ENCODE measurements at places on chromosomes 5 and 9. TPM values are rescaled to one million over a fixed set of nuclear protein-coding genes. Genes with fewer than 3 reads are reported as not detected.

The RLN1 gene
- total RNA-seq: 2.2 TPM

The DMRTA1 gene
- not detected for total RNA-seq

The ZDHHC11B gene
- not detected for total RNA-seq

The BNC2 gene
- not detected for total RNA-seq

The RNF208 gene
- total RNA-seq: 2.5 TPM

DNA sequence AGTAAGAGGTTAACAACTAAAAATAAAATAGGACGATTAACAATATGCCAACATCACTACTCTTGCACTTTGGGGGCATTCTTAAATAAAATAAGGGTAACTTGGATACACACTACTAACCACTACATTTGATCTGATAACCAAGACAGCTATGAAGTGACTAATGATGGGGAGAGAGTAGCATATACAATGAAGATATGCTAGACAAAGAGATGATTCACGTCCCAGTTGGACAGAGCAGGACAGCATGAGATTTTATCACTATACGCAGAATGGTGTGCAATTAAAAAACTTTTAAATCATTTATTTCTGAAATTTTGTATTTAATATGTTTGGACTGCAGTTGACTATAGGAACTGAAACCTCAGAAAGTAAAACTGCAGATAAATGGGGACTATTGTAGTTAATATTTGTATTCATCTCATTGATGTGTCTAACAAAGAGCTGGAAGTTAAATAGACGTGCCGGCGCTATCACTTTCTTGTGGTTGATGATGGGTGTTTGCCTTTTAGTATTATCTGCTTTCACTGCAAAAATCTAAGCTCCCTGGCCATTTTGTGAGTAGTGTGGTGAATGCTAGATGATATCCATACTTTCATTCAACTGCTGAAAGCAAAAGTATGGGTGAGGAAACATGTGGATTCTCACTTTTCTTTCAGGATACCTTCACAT lies 18.7 kb downstream of the GIN1 start:
- no peak for DNase-seq

- no peak for DNase-seq
Observed at GRCh38 chr5:23649594-23649993, 142.2 kb downstream of the PRDM9 start.

DNA sequence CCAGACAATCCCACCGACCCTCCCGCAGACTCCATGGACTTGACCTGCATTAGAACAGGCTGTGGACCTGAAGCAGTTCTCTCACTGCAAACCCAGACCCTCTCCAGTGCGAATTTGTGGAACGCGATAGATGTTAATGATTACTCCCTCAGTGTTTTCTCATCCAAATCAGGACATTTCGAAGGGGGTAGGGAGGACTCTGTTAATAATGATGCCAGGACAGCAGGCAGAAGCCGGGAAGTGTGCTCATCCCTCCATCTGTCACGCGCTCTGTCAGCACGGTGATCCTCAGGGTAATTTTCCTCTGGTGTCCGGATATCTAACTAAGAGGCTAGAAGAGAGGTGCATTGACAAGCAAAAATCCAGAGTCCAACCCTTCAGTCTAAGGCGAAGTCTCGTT lies 18.8 kb downstream of the RAPGEF1 start:
- DNase-seq: no peak

DNA sequence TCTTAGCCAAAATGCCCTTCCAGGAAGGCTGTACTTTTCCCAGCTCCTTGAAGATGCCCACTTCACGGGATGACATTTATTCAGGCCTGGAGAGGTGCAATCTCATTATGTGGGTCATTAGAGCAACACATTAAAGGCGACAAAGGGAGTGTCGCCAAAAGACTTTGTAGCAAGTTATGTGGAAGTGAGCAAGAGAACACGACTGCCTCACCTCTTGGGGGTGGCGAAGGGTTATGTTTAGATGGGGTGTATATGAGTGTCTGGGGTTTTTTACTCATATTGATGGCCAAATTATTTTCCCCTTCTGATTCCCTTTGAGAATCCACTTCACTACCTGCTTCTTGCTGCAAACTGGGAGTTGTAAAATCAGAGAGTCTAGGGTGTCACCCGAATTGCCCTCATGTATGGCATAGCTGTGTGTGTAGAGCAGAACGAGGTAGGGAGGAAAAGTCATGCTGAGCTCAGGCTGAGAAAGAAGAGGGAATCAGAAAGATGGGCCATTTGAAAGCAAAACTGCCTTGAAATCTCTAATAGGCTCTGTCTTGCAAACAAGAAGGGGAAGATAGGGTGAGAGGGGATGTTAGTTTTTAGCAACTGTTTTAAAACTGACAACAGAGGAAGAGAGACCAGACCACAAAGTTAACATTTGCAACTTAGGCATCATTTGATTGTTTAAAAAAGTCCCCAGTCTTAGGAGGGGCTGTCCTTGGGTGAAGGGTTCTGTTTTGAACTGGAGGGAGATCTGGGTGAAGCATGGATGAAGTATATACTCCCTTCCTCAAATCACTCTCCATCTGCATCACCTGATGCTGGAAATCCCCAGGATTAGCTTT lies 97.1 kb upstream of the IL12B start:
- DNase-seq: no peak

GRCh38 chr9:124280176-124280691 lies 22.5 kb downstream of the NEK6 start:
- no peak for DNase-seq

GRCh38 chr9:72788966-72789735 lies 163.7 kb downstream of the ALDH1A1 start:
- DNase-seq: no peak

DNA sequence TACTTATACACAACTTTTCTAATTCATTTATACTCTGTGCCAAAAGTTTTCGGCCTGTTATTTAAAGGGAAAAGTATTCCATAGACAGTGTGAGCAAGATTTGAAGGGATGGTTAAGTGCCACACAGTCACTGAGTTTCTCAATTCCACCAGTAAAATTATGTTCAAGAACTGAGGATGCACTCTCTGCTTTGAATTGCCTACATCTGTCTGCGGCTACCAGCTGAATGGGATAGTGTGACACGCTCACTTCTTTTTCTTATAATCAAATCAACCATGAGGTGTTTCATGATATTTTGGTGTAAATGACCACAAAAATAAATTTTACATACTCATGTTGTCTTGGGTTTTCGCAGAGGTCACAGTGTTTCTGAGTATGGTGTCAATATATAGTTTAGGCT lies 218.4 kb upstream of the TMEM161B start:
- DNase-seq: no peak

- no peak for DNase-seq
Observed at GRCh38 chr9:127136880-127137639, 14.6 kb upstream of the ANGPTL2 start.

DNA sequence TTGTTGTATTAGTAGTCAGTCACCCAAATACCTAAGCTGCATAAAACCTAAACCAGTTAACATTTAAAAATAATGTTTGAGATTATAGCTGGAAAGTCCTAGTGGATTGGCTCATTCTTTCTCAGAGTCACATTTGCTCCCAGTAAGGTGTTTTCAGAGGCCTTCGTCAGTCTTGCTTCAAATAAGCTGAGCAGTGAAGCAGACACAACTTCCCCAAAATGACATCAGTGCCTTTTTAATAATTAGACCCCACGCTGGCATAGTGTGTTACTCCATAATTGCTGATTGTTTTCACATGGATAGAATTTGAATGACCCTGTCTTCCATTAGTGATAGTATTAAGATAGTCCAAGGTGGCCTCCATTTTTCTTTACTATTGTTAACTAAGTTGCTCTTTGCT lies 245.8 kb downstream of the PJA2 start:
- DNase-seq: no peak

DNA sequence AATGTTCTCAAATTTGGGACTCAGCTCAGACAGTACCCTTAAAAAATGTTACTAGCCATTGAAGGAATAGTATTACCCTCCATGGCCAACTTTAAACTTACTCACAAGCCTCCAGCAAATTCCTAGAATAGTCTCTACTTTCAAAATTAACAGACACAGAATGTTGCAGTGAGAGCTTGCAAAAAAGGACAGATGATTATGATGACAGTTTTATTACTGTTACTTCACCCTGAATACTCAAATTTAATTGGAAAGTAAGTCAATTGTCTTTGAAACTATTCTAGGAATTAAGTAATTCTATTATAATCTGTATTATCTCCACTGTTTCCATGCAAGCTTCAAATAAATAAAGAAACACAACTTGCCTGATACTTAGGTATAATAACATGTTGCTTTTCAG lies 288.3 kb downstream of the SLF1 start:
- DNase-seq: no peak

- DNase-seq: no peak
Observed at GRCh38 chr5:172945151-172945550, 14.1 kb upstream of the RPL26L1 start.

- no peak for DNase-seq
Observed at GRCh38 chr9:86990290-86990689, 43.0 kb upstream of the GAS1 start.

- peak; percentile 59 for DNase-seq
Observed at GRCh38 chr9:4344946-4345345, 45.1 kb upstream of the GLIS3 start.

- no peak for DNase-seq
Observed at GRCh38 chr9:27179245-27179865, 70.3 kb downstream of the TEK start.

DNA sequence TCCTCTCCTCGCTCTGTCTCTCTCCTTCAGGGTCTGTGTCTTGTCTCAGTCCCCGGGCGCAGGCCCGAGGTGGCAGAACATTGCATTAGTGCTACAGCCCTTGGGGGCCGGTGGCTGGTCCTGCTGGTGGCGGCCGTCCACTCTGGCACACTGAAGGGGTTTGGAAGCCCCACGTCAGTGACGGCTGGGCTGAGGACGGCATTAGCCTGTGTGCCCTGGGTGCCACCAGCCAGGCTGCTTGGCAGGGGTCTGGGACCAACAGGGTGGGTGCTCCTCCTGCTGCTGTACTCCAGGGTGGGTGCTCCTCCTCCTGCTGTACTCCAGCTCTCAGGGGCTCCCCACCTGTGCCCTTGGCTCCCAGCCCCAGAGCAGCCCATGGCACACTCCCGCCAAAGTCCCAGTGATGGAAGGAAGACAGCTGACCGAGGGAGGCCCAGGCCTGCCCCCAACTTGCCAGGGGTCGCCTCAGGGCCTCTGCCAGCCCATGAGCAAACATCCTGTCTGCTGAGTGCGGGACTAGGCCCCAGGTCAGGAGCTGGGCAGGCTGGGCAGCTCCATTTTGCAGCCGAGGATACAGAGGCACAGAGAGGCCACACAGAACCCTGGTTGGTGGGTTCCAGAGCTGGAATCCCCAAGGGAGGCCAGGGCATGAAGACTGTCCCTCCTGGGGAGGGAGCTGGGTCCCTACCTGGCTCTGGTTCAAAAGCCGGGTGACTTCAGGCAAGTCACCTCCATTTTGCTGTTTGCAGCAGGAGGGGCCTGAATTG lies 27.3 kb downstream of the SARDH start:
- DNase-seq: no peak

- peak; percentile 78 for DNase-seq
Observed at GRCh38 chr9:99433555-99433954, 211.5 kb downstream of the SEC61B start.

GRCh38 chr5:90565491-90565890 lies 6.9 kb downstream of the ADGRV1 start:
- no peak for DNase-seq

GRCh38 chr5:35229076-35230037 lies 930 bp downstream of the PRLR start:
- no peak for DNase-seq

DNA sequence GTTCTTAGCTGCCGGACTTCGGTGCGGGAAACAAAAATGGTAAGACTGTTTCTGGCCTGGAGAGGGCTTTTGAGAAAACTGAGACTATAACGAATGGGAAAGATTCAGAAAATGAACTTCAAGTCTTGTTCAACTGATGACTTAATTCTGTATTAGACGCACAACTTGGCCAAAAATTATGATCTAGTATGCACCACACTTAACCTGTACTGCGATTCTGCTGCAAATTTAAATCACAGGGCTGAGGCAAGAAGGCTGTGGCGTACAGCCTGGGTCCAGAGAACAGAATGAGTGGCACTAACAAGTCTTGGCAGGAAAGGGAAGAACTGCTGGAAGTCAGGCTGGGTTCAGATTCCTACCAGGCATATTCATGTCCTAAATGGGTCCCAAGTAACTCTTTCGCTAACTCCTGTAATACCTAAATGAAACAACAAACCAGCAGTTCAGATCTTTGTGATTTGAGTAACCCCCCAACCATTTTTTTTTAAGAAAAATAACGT lies 781 bp upstream of the COL23A1 start:
- no peak for DNase-seq

GRCh38 chr9:86246752-86247161 lies 12.7 kb downstream of the C9orf153 start:
- DNase-seq: no peak

DNA sequence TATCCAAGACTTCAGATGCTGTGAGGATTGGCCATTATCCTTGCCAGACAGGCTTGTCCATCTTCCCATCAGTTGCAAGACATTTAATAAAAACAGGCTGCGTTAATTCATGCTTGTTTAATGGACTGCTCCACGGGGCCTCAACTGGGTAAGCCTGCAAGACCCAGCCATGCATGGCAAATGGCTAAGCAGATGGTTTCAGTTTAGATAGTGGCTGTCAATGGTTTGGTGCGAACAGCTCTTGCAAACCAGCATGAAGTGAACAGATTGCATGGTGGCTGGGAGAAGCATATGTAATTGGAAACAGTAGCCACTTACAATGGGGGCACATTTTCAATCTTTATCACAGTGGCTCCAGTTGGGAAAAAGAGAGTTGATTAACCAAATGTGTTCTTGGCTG lies 628.2 kb upstream of the KLF4 start:
- no peak for DNase-seq

DNA sequence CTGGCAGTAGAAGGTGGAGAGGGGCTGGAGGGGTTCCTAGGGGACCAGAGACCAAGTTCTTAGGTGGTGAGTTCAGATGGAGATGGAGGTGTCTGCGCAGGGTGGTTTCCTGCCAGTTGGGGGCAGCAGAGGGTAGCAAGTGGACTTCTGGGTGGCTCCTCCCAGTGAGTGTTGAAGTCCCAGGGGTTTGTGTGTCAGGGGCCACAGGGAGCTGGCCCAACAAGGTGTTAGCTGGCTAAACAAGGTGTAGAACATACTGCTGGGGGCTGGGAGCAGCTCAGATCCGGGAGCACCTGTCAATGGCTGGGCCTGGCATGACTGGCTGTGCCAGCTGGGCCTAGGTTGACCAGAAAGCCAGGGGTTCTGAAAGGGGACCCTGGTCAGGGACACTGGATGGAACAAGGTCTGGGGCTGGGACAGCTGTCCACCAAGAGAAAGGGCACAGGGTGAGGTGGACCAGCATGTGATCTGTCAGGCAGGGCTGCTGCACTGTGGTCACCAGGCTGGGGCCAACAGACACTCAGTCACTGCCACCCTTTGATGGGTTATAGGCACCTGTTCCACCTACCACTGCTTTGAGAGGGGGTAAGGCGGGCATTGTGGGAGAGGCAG lies 35.6 kb downstream of the DAB2IP start:
- DNase-seq: peak; percentile 75

DNA sequence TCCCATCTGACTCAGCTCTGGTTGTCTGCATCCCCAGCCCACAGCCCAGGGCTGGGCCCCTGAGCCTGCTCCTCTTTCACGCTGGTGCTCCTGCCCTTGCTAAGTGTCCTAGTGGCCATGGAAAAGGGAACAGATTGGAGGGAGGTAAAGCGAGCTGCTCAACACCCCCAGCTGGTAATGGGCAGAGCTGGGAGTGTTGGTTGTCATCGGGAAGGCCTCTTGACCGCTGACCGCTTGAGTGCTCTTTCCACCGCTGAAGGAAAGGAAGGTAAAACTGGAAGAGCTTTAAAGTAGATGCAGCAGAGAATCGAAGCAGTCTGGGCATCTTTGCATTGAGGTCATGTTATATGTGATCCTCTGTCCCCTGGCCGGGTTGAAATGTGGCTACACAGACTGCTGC lies 60.2 kb downstream of the CRB2 start:
- no peak for DNase-seq

GRCh38 chr5:156595132-156595787 lies 254.8 kb upstream of the PPP1R2B start:
- no peak for DNase-seq

Data from activated CD4-positive, alpha-beta memory T cell treated with anti-CD3 and anti-CD28 coated beads, Interleukin-2, amount 10 ng/mL, durations not matched to agents 7 days and 5 days (primary cell).